T-helper 17 cell (primary cell): ENCODE measurements at places on chromosomes 1 and 21.
A peak's percentile ranks its signal among the peaks of the same experiment; 100 is the strongest.

DNA sequence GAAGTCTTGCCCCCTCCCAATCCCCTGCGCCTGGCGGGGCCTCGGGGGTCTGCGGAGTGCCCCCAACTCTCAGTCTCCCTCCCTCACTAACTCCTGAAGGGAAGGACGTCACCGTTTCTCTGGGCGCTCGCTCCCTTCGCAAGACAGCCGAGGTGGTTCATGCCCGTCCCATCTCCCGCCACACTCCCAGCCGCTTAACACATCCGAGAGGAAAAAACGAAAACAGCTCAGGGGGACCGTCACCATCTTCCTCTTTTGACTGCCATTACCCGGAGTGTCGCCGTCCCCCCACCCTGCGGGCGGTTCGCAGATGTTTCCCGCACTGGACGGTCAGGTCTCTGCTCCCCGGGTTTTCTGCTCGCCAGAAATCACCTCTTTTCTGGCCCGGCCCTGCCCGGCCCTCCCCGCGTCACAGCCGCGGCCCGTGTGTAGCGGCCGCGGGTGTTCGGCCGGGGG lies 532 bp downstream of the ERO1B start:
- DNase-seq = peak; percentile 15

DNA sequence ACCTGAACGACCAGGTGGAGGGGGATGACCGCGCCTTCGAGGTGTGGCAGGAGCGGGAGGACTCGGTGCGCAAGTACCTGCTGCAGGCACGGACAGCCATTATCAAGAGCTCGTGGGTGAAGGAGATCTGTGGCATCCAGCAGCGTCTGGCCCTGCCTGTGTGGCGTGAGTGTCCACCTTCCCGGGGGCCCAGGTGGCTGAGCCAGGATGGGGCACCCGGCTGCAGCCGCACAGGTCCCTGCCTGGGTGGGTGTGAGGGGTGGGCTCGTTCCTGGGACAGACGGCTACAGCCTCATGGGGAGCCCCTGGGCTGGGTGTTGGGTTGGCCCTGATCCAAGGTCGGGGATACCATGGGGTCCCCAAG lies 65.2 kb downstream of the TRIM11 start:
- DNase-seq = no peak

DNA sequence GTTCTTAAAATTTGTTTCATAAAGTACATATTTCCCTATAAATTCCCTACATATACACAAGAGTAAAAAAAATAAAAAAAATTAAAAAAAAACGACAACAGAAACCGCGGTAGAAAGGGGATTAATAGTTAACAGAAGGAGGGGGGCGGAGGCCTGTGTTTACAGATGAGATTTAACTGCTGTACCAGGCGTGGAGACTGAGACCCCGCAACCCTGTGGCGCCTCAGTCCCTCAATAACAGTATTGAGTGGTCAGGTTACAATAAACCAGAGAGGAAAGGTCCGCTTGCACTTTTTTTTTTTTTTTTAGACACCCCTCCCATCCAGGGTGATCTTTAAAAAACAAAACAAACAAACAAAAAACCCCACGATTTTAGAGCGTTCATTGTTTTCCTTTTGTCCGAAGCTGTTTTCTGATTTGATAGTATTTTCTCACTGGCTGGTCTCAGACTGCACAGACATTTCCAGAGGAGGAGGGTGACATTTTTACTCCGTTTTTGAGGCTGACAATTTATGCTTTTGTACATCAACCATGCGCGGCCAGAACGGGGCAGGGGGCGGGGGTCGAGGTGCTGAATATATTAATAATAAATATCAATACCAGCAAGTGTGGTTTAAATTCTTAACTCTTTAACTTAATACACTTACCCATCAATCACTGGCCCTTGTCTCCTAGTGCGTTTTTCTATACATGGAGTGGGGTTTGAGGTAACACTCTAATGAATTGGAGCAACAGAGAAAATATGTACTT lies 1223.9 kb downstream of the BRINP3 start:
- DNase-seq = no peak

DNA sequence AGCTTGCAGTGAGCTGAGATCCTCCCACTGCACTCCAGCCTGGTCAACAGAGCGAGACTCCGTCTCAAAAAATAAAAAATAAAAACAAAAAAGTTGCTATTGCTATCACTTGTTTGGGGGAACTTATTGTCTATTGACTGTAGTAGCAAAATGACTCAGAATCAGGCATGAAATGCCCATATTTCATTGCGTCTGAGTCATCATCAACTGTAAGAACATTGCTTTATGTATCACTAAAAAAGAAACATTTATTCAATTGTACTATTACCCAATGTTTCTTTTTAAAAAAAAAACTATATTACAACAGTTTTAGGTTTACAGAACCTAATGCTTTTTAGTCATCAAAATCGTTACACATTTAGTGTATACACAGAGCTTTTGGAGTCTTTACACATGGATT lies 91.0 kb upstream of the FMN2 start:
- DNase-seq = no peak

- DNase-seq = no peak
Measured at GRCh38 chr21:35616090-35616489, 444.2 kb downstream of the SETD4 start.

DNA sequence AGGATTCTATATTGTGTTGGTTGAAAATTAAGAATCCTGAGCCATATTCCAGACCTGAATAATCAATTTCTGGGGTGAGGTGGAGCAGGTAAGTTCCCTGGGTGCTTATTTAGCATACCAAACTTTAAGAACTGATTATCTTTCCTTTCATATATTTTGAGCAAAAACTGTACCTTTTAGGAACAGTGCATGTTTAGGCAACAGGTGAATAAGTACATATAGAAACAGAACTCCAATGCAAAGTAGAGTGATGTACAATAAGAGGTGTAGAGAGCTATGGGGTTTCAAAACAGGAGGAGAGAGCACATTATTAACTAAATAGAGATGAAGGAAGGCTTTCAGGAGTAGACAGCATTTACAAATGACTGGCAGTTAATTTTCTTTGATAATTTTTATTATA lies 28.7 kb downstream of the TMED5 start:
- DNase-seq = no peak

GRCh38 chr1:181128592-181129497 lies 40.3 kb downstream of the IER5 start:
- no peak for DNase-seq

- no peak for DNase-seq
Measured at GRCh38 chr1:64310760-64311159, 107.3 kb downstream of the UBE2U start.

DNA sequence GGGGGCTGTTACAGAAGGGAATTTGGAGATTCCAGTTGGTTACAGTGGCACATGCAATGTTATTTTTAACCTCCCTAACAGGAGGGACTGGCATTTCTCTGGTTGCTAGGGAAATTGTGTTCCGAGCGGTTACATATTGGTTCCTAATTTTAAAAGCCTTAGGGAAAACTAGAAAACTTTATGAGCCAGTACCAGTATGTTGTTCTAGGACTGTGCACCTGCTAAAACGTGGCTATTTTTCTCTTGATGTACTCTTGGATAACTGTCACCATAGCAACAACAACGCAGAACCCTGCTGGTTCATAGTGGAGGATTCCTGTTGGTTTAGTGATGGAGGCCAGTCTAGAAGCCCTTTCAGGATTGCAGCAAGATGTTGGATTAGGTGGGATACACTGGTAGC lies 68.9 kb upstream of the PGBD5 start:
- DNase-seq = no peak

DNA sequence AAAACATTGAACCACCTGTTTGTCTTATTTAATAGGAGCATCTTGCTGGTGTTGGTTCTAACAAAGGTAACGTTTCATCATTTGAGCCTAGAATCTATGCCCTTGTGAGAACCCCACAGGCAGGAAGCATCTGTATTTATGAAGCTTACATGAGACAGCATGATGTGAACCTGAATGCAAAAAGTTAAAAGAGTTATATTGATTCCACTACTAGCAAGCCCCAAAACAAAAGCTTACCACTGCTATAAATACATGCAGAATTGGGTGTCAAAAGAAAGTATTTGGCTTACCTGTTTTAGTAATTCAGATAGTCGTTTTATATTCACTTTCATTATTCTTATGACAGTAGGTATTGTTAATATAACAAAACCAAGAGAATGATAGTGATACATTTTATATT lies 301.2 kb upstream of the ADGRL2 start:
- no peak for DNase-seq

- no peak for DNase-seq
Measured at GRCh38 chr1:41564741-41565475, 80.4 kb upstream of the EDN2 start.

GRCh38 chr21:38804789-38805327 lies 871 bp upstream of the ETS2 start:
- no peak for DNase-seq

- DNase-seq = no peak
Measured at GRCh38 chr1:113320972-113321680, 69.2 kb upstream of the MAGI3 start.

GRCh38 chr1:176719447-176719846 lies 256.5 kb downstream of the PAPPA2 start:
- no peak for DNase-seq

DNA sequence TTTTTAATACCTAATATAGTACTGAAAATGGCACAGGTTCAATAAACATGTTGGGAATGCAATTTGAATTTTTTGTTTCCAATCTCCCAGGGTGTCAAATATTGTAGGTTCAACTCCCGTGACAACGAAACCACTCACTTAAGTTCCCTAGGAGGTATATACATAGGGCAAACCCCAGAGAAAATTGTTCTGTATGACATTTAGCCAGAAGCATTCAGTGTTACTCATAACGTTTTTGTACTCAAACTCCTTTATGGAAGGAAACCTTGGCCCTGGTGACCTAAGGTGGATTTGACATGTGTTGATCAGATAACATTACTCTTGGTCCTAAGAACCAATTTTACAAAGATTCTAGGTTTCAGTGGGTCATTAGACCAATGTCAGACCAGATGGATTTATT lies 110.6 kb downstream of the USP25 start:
- no peak for DNase-seq

DNA sequence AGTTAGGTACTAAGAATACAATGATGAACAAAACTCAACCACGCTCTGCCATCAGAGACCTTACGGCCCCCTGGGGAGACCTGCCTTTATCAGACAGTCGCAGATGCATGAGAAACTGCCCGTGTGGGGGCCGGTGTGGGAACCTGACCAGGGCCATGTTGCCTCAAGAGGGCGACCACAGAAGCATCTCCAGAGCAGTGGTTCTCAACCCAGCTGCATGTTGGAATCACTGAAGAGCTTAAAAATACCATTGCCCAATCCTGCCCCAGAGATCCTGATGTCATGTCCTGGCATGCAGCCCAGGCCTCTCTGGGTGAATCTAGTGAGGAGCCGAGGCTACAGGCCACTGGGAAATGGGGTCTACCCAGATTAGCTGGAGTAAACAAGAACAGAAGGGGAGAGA lies 108.7 kb downstream of the PRDM2 start:
- DNase-seq = no peak

- DNase-seq = no peak
Measured at GRCh38 chr1:202214089-202214843, 20.7 kb downstream of the LGR6 start.

GRCh38 chr1:199593475-199593874 lies 434.0 kb upstream of the NR5A2 start:
- no peak for DNase-seq

DNA sequence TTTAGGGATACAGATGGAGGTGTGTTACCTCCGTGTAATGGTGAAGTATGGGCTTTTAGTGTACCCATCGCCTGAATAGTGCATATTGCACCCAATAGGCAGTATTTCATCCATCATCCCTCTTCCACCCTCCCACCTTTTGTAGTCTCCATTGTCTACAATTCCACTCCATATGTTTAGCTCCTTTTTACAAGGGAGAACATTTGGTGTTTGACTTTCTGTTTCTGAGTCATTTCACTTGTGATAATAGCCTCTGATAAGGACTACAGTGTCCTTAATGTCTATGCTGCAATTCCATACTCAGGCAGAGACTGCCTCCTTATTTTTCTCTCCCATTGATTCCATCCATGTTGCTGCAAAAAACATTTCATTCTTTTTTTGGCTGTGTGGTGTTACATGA lies 48.7 kb downstream of the OVGP1 start:
- DNase-seq = no peak

GRCh38 chr1:201773764-201774163 lies 55.2 kb upstream of the IPO9 start:
- DNase-seq = no peak

DNA sequence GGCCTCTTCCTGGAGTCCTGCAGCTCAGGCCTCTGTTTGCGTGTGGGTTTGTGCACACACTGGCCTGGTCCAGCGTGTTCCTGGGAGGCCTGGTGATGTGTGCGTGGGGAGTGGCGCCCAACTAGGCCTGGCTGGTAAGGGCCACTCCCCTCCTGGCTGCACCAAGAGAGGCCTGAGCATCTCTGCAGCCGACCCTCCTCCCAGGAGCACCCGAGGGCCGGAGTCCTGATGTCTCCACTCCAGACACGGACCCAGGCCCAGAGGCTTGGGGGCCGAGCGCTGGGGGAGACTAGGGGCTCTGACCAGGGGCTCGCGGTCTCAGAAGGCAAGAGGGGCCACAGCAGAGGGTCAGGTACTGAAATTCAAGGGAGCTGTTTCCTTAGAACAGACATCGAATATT lies 33.3 kb downstream of the MORN1 start:
- no peak for DNase-seq

GRCh38 chr1:57270927-57271698 lies 152.7 kb downstream of the DAB1 start:
- no peak for DNase-seq

DNA sequence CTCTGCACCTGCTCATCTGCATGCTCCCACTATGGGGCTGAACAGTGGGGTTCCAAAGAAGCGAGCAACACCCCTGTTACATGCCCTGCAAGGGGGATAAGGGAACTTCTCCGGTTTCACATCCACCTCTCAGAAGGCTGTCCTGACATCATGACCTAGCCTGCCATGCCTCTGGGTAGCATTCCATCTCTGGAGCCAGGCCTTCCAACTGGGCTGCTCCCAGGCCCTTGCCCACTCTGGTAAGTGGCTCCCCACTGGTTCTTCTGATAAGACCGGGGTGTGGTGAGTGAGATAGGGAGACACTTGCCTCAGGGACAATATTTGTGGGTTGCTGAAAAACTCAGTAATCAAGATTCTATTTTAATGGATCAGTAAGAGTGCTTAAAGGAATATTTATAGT lies 57.8 kb downstream of the KCNJ15 start:
- DNase-seq = no peak

DNA sequence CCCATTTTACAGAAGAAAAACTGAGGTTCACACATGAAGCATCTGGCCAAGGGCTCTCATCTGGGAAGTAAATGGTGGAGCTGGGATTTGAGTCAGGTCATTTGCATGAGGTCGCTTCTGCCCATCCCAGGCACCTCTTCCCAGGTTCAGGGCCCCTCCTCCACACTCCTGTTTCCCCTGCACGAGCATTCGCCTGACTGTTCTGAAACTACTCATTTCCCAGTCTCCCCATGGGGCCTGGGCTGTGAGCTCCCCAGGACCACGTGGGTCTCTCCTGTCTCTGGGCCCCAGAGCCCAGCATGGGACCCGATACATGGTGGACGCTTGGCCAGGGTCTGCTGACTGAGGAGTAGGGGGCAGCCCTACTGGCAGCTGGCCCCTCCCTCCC lies 360.8 kb downstream of the MATN1 start:
- DNase-seq = no peak
